Thymus (tissue), 14 donors: ENCODE measurements at places on chromosomes 7 and 10. TPM values are rescaled to one million over a fixed set of nuclear protein-coding genes. Genes with fewer than 3 reads are reported as not detected.

GRCh38 chr10:132296666-132297443 is 10.9 kb downstream of the STK32C start:
- H3K4me3 ChIP-seq = peak overlapping the region; percentile 6
- no peaks in the 10 kb centered on the region for H3K27me3 ChIP-seq
- DNase-seq = no peak

- H3K27ac ChIP-seq = no peak overlapping the region
- no peaks in the 10 kb centered on the region for H3K27me3 ChIP-seq
- H3K4me1 ChIP-seq = no peaks in the 10 kb centered on the region
- DNase-seq = no peak
Observed at GRCh38 chr7:106552645-106553445, 108.1 kb downstream of the CCDC71L start.

GRCh38 chr10:122499491-122499941 is 38.2 kb downstream of the HTRA1 start:
- no peak overlapping the region for H3K4me3 ChIP-seq
- H3K36me3 ChIP-seq = no peaks in the 10 kb centered on the region
- no peaks in the 10 kb centered on the region for H3K27me3 ChIP-seq
- H3K27ac ChIP-seq = no peak overlapping the region
- DNase-seq = no peak
- no peaks in the 10 kb centered on the region for H3K4me1 ChIP-seq

- peaks cover 18% of the 10 kb centered on the region for H3K4me1 ChIP-seq
- peak overlapping the region; percentile 65 for H3K4me3 ChIP-seq
- peak overlapping the region; percentile 67 for H3K27ac ChIP-seq
- peaks cover 3% of the 10 kb centered on the region for H3K36me3 ChIP-seq
Observed at GRCh38 chr7:92832534-92833023, 3.8 kb downstream of the CDK6 start.

DNA sequence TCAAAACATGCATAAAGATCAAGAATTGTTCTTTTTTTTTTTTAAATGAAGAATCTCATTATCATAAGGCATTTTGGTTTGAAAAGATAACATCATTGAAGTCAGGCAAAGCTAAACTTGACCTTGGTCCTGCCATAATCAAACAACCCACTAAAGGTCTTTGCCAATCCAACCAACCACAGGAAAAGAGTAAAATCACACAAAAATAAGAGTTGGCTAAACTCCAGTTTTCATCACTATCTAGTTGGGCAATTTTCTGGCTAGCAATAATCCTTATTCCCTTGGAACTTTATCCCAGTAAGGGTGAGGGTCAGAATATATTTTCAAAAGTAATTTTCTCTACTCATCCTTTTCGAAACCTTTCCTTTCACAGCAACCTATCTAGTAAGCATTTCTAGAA is 62.4 kb downstream of the HIBADH start:
- no peaks in the 10 kb centered on the region for H3K4me1 ChIP-seq
- no peak overlapping the region for H3K27ac ChIP-seq
- no peaks in the 10 kb centered on the region for H3K27me3 ChIP-seq

DNA sequence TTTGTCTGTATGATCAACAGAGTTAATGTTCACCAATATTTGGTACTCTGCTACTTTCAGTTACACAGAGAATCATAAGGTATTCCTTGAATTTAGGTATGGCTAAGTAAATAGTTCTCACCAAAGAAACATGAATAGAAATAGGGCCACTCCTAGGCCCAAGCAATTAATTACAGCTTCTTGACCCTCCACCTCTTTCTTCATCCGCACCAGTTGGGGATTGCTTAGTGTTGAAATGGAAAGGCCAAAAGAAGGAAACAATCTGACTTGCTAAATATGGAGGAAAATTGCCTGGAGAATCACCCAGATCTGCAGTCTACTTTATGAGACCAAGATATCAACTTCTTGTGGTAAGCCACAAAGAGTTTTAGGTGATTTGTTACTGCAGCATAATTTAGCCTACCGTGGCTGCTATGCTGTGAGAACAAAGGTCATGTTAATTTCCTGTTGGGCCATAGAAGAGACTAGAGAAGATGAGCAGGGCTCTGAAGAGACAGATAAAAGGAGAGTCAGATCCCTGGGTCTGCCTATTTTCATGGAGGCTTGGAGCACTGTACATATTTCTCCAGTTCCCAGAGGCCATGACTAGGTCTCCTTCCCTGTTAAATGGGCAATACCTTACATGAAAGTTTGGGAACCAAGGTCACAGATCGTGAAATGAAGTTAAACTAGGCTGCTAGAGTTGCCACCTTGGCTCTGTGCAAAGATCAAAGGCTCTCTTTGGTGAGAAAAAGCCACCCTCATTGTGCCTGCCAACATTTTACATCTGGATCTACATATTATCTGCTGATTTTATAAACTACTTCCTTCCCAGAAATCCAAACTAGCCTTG is 93.3 kb upstream of the GDF10 start:
- H3K27ac ChIP-seq = peak overlapping the region; percentile 72
- H3K36me3 ChIP-seq = no peaks in the 10 kb centered on the region
- H3K27me3 ChIP-seq = no peaks in the 10 kb centered on the region

DNA sequence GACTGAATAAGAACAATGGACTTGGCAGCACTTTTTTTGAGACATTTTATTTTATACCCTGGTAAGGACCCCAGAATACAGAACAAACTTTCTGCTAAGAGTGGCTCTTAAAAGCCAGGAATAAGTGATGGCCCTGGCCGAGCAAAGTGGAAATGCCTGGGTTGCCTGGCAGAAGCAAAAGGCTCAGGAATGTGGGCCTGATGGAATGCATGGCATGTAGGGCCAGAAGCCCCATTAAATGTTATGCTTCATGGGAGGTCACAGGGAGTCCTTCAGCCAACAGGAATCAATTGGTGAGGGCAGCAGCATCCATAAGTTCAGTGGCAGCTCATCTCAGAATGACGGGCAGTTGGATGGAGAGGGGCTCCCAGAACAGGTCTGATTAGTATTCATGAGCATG is 301.5 kb upstream of the CACNA2D1 start:
- H3K4me1 ChIP-seq = no peaks in the 10 kb centered on the region
- no peaks in the 10 kb centered on the region for H3K36me3 ChIP-seq
- H3K27me3 ChIP-seq = no peaks in the 10 kb centered on the region
- H3K27ac ChIP-seq = no peak overlapping the region
- no peak for DNase-seq

- no peak overlapping the region for H3K4me3 ChIP-seq
- H3K27me3 ChIP-seq = no peaks in the 10 kb centered on the region
- no peak overlapping the region for H3K27ac ChIP-seq
- no peak for DNase-seq
- H3K36me3 ChIP-seq = peaks cover 10% of the 10 kb centered on the region
Observed at GRCh38 chr7:5630670-5631069, 150.8 kb downstream of the RNF216 start.

- H3K4me3 ChIP-seq = no peak overlapping the region
- no peak overlapping the region for H3K27ac ChIP-seq
- H3K4me1 ChIP-seq = no peaks in the 10 kb centered on the region
- no peaks in the 10 kb centered on the region for H3K36me3 ChIP-seq
- no peaks in the 10 kb centered on the region for H3K27me3 ChIP-seq
- DNase-seq = no peak
Observed at GRCh38 chr10:120656107-120656506, 195.1 kb upstream of the WDR11 start.

DNA sequence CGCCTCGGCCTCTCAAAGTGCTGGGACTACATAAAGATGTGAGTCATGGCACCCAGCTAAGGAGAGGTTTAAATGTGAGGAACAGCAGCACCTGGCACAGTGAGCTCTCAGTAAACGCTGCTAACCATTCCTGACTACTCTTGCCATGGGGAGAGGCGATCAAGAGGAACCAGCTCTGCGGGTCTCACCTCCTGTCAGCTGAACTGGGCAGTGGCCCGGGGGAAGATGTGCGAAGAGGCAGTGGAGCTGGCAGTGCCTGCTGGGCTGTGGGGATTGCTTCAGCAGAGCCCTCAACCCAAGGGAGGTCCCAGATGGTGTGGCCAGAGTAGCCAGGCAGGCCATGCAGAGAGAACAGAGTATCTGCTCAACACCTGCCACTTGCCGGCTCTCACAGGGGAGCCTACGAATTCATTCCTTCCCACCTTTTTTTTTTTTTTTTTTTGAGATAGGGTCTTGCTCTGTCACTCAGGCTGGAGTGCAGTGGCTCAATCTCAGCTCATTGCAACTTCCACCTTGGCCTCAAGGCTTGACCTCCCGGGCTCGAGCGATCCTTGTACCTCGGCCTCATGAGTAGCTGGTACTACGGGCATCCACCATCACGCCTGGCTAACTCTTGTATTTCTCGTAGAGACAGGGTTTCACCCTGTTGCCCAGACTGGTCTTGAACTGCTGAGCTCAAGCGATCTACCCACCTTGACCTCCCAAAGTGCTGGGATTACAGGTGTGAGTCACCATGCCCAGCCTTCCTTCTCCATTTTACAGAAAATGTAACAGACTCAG is 6.8 kb downstream of the POLM start:
- no peak for DNase-seq
- H3K27me3 ChIP-seq = no peaks in the 10 kb centered on the region
- peaks cover 66% of the 10 kb centered on the region for H3K4me1 ChIP-seq
- peak overlapping the region; percentile 11 for H3K27ac ChIP-seq
- H3K4me3 ChIP-seq = no peak overlapping the region

- DNase-seq = no peak
- no peak overlapping the region for H3K4me3 ChIP-seq
- peaks cover 32% of the 10 kb centered on the region for H3K4me1 ChIP-seq
- H3K27me3 ChIP-seq = peaks cover 2% of the 10 kb centered on the region
- H3K36me3 ChIP-seq = no peaks in the 10 kb centered on the region
- H3K27ac ChIP-seq = no peak overlapping the region
Observed at GRCh38 chr10:5594271-5595049, 69.7 kb downstream of the CALML3 start.

- H3K27ac ChIP-seq = peak overlapping the region; percentile 82
- peaks cover 44% of the 10 kb centered on the region for H3K4me1 ChIP-seq
- no peaks in the 10 kb centered on the region for H3K27me3 ChIP-seq
- H3K4me3 ChIP-seq = no peak overlapping the region
- peaks cover 16% of the 10 kb centered on the region for H3K36me3 ChIP-seq
Observed at GRCh38 chr7:55504093-55504859, 68.0 kb downstream of the VOPP1 start.

DNA sequence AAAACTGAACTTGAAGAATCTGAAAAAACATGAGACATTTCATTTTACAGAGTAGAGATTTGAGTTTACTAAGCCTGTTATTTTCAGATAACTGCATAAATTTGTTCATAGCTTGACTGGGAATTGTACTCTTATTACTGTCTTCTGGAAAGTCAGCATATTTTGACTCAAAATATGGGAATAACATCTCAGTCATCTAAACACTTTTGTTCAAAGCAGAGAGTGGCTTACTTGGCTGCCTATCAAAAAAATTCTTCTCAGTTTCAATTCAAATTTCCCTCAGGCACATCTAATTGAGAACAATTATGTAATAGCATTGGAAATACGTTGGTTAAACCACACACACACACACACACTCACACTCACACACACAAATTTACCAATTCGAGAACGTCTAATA is 384.6 kb downstream of the ARL4A start:
- H3K27me3 ChIP-seq = no peaks in the 10 kb centered on the region
- no peaks in the 10 kb centered on the region for H3K4me1 ChIP-seq
- H3K27ac ChIP-seq = no peak overlapping the region
- no peak for DNase-seq

- H3K4me3 ChIP-seq = no peak overlapping the region
- DNase-seq = no peak
- no peaks in the 10 kb centered on the region for H3K36me3 ChIP-seq
Observed at GRCh38 chr10:35696392-35697287, 54.5 kb upstream of the FZD8 start.

- H3K27me3 ChIP-seq = no peaks in the 10 kb centered on the region
- H3K4me1 ChIP-seq = no peaks in the 10 kb centered on the region
- DNase-seq = no peak
- no peaks in the 10 kb centered on the region for H3K36me3 ChIP-seq
- H3K27ac ChIP-seq = no peak overlapping the region
- no peak overlapping the region for H3K4me3 ChIP-seq
Observed at GRCh38 chr7:131568970-131569369, 12.5 kb upstream of the PODXL start.

- H3K27me3 ChIP-seq = no peaks in the 10 kb centered on the region
- peaks cover 85% of the 10 kb centered on the region for H3K4me1 ChIP-seq
- H3K36me3 ChIP-seq = peaks cover 52% of the 10 kb centered on the region
- DNase-seq = no peak
Observed at GRCh38 chr10:124686707-124687376, 57.3 kb downstream of the FAM53B start.

DNA sequence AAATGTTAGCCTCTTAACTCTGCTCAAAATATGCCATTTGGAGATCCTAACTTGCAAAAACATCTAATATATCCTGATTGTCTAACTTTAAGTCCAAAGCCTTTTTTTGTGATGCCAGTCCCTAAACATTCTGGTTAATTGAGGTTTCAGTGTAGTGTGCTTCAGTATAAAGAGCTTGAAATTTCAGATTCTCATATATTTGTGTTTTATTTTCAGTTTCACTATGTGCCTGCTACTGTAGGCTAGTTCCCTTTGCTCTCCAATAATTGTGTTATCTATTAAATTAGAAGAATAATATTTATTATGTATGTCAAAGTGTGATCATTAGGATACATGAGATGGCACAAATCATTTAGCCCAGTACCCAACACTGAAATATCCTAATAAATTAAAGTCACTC is 1361.2 kb downstream of the XPNPEP1 start:
- no peak overlapping the region for H3K4me3 ChIP-seq
- no peak for DNase-seq
- no peaks in the 10 kb centered on the region for H3K27me3 ChIP-seq
- H3K27ac ChIP-seq = no peak overlapping the region

DNA sequence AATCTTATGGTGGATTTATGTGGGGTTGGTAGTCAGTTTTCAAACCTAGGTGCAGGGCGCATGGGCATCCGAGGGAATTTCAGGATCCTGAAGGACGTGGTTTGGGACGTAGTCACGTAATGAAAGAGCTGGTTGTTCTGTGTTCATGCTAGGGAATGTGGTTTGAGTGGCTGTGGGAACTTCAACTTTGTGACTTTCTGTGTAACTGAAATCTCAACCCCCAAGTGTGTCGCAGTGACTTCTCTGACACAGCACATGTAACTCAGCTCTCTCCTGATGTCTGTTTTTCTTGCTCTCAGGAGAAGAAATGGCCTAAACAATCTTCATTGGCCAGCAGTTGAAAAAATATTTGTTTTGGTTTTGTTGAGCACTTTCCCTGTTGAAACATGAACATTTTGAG is 199.0 kb downstream of the PTEN start:
- no peak overlapping the region for H3K4me3 ChIP-seq
- peaks cover 34% of the 10 kb centered on the region for H3K4me1 ChIP-seq
- peak overlapping the region; percentile 52 for H3K27ac ChIP-seq
- DNase-seq = no peak

Gene TMEM176A
- 27.9 TPM for polyA plus RNA-seq

Gene BBIP1
- 43.4 TPM for polyA plus RNA-seq

Gene POMZP3
- 14.3 TPM for polyA plus RNA-seq

Gene KCND2
- 0.11 TPM for polyA plus RNA-seq

Gene NEBL
- polyA plus RNA-seq = 22.9 TPM

Gene GDF2
- polyA plus RNA-seq = 0.02 TPM

Gene ADCY1
- 0.27 TPM for polyA plus RNA-seq

Gene PRSS37
- polyA plus RNA-seq = 2.6 TPM

Gene INMT
- 2.5 TPM for polyA plus RNA-seq
